ENCODE measurements at places on chromosomes 7 and 10.

DNA sequence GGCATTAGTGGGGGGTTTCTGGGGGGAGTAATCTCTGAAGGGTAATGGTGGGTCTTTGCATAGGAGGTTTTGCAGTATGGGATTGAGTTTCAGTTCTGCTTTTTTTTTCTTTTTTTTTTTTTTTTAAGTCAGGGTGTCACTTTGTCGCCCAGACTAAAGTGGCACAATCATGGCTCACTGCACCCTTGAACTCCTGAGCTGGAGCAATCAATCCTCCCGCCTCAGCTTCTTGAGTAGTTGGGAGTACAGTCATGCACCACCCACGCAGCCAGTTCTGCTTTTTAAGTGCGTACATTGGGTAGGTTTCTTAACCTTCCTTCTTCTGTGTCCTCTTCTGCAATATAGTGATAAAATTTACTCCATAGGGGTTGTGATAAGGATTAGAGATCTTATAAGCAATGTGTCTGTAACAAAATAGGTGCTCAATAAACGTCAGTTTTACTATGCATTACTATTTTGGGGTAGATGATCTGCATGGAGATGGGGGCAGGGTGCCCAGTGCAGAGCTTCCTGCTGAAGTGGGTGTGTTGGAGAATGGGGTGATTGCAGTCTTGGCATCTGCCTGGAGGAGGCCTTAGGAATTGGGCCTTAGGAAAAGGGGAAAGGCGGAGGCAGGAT is 9.6 kb downstream of the KAZALD1 start:
- DNase-seq, result no peak

GRCh38 chr10:94240901-94241300 is 121.8 kb downstream of the NOC3L start:
- no peak for DNase-seq

- no peak for DNase-seq
Measured at GRCh38 chr10:29731760-29732159, 97.0 kb upstream of the SVIL start.

DNA sequence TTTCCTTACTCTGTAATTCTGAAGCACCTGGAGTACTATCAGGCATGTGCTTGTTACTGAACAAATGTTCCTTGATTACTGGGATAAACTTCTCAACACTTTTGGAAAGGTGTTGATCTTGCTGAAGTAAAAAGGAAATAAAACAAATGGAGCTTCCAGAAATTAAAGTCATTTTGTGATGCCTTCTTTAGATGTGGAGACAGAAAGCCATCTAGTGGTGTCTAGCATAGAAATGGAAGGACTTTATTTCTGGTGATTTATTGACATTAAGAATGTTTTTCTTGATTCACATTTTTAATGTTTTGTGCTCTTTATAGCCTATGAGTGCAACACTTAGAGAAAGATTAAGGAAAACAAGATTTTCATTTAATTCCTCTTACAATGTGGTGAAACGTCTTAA is 1.4 kb downstream of the SFR1 start:
- DNase-seq, result no peak

GRCh38 chr10:4100380-4100779 is 315.4 kb upstream of the KLF6 start:
- DNase-seq, result no peak

DNA sequence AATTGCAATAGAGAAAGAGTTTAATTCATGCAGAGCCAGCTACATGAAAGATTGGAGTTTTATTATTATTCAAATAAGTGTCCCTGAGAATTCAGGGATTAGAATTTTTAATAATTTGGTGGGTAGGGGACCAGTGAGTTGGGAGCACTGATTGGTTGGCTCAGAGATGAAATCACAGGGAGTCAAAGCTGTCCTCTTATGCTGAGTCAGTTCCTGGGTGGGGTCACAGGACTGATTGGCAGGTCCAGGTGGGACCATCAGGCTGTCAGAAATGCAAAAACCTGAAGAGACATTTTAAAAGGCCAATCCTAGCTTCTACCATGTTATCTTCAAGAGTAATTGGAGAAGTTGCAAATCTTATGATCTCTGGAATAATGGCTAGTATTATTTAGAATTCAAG is 56.0 kb upstream of the KAT6B start:
- no peak for DNase-seq

- no peak for DNase-seq
Measured at GRCh38 chr7:1526271-1526754, 4.2 kb upstream of the MAFK start.

DNA sequence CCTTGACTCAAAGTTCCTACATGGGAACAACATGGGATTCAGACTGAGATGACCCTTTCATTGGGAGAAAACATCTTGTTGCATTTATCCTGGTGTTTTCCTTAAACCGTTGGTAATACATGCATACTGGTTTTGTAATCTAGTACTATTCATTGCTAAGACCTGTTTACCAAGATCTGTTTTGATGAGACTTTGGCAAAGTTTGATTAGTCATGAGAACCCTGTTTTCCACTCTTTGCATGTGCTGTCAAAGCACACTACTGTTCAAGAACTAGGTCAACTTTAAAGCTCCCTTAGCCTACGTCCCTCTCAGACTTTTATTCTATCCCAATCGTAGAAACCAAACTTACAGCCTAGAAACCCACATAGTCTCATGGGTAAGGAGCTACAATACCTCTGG is 650.9 kb downstream of the GATA3 start:
- DNase-seq, result no peak

DNA sequence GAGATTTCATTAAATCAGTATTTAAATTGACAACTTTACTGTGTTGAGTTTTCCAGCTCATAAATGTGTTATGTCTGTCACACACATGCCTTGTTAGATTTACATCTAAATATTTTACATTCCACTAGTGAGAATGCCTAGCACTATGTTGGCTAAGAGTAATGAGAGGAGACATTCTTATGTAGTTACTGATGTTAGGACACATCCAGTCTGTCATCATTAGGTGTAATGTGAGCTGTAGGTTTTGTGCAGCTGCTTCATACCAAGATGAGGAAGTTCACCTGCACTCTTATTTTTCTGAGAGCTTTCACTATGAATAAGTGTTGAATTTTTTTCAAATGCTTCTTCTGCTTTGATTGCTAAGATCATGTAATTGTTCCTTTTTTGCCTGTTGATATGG is 218.0 kb upstream of the IGFBP3 start:
- DNase-seq, result no peak

GRCh38 chr10:88642963-88643362 is 21.3 kb upstream of the LIPF start:
- no peak for DNase-seq

- no peak for DNase-seq
Measured at GRCh38 chr10:98041352-98042043, 11.1 kb upstream of the CRTAC1 start.

DNA sequence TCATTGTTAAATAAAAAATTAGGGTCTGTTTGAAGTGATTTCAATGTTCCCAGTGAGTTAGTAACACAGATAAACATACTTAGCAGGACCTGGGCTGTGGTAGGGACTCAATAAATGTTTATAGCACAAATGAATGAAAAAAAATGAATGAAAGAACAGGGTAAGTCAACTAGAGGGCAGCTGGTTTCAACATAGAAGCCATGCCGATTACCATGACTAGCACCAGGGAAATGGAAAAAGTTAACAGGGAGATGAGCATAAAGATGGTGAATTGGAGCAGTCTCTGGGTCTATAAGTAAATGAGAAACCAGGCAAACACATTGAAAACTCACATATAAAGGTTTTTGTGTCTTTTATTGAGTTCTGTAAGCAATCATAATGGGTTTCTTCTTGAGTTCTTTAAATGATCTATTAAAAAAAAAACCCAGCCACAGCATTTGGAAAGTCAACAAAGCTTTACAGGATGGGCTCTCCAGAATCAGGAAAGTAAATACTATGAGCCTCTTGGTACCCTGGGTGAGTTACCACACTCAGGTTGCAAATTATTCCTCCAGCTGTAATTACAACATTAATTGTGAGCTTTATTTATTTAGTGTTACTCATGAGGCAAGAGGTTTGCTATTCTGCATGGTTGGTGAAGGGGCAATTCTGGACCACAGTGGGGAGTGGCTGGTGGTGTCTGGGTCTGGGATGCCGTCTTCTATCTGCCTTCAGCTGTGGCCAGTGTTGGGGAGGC is 46.1 kb upstream of the MTPN start:
- DNase-seq, result no peak

GRCh38 chr7:46979439-46979838 is 602.5 kb downstream of the TNS3 start:
- DNase-seq, result no peak

DNA sequence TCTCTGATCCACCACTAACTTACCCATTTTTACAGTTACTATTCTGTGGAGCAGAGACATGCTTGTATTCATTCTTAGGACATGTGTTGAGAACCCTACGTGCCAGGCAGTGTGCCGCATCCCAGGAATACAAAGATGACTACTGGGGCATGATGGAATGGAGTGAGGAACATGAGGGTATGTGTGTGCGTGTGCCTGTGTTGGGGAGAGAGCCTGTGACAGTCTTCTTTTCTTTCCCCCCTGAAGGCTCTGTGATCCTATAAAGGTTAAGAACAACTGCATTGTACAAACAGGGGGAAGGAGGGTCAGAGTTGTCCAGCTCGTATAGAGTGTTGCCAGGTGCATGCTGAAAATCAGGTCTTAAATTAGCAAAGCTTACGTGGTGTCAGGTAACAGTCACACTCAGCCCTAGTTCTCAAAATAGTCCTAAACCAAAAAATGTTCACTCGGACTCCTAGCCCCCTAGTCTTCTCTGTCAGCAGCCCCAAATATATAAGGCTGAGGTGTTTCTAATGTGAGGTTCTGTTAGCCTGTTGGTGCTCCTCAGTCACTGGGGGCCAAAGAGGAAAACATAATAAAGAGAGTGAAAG is 161.9 kb downstream of the CELF2 start:
- no peak for DNase-seq

DNA sequence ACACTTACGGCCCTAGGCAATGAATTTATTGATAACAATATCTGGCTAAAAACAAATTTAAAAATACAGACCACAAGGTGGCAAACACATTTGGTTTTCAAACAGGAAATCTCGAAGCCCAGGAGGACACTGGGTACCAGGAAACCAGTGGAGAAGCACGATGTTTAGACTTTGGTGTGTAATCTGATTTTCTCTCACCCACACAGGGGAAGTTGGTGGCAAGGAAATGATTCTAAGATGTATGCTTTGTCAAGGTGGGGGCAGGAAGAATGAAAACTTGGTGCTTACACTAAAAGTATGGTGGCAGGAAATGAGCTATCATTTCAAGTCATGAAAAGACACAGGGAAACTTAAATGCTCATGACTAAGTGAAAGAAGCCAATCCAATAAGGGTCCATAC is 113.2 kb upstream of the ANKRD1 start:
- DNase-seq, result no peak
